ENCODE measurements at places on chromosomes 12 and 14.

DNA sequence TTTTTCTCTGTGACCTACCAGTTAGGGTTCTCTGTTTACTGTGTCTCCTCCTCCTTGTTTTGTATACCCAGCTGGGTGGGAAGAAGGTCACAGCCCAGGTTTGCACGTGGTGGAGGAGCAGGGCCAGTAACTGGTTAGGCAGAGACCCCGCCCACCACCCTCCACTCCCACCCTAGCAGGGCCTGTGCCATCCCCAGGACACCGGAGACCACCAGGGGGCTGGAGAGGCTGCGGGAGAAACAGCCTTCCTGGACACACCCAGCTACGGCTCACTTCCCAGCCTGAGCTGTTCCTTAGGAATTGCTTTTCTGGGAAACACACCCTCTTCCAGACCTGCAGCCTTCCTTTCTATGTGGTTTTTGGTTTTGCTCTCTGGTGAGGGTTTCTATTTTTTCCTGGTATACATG, 21.1 kb downstream of the BDKRB2 start:
- DNase-seq: no peak

GRCh38 chr14:22122829-22123560, 449.4 kb upstream of the OR4E1 start:
- DNase-seq: no peak

DNA sequence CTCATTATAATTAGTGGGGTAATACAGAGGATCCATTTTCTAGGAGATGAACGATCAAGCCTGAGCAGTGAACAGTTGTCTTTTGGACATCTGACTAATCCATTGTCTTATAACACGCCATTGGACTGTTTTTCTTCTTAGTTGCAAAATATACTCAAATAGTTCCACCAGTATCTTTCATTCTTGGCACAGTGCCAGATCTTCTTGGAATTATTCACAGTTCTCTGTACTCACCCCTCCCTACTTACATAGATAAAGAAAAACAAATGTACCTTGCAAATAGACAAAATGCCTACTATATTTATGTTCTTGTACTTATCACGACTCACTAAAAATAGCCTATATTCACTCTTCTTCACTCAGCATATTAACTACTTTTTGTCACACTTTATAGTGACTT, 3.8 kb downstream of the CBLN3 start:
- DNase-seq: no peak

GRCh38 chr12:72075401-72075800, 136.8 kb downstream of the TPH2 start:
- DNase-seq: no peak

DNA sequence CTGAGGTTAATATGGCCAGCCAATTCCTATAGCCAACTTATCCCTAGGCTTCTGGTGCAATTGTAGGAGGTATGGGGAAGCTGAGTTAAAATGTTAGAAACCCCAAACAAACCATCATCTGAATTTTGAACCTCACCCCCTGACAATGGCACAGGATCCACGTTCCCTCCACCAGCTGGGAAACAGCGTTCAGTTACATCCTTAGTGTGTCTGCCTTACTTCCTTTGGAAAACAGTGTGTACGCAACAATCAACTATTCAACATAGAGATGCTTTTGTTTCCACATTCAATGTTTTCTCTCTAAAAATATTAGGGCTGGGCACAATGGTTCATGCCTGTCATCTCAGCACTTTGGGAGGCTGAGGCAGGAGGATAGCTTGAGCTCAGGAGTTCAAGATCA, 203.4 kb downstream of the TTC7B start:
- DNase-seq: no peak

Data from activated naive CD8-positive, alpha-beta T cell treated with anti-CD3 and anti-CD28 coated beads for 36 hours (primary cell).